Left kidney (tissue), 8 donors: ENCODE measurements at places on chromosomes 16 and 17. TPM values are rescaled to one million over a fixed set of nuclear protein-coding genes. Genes with fewer than 3 reads are reported as not detected.

The TNS4 gene
- 0.10 TPM for polyA plus RNA-seq

The CEP112 gene
- 16.5 TPM for polyA plus RNA-seq

The P2RX1 gene
- polyA plus RNA-seq, result 0.67 TPM

GRCh38 chr17:68981288-68981687 is 26.1 kb upstream of the ABCA8 start:
- DNase-seq, result peak; percentile 66

DNA sequence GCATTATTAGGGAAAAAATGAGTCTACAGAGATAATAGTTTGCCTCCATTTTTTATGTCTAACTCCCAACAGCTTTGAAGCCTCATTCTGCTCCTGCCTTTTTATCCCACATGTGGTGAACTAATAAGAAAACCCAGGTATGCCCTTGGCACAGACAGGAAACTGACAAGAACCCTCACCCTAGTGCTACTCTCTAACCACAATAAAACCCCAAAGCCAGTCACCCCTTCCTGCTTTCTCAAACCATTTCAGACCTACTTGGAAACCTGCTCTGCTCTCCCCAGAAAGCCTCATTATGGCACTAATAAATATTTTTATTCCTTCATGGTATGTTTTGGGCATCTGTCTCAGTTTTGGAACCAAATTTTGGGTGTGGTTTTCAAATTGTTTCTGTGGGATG is 3.9 kb upstream of the MARVELD3 start:
- no peak for DNase-seq

GRCh38 chr17:45160447-45161287 is 1.0 kb upstream of the HEXIM2 start:
- DNase-seq, result peak; percentile 86

GRCh38 chr16:81875461-81875860 is 96.4 kb downstream of the PLCG2 start:
- no peak for DNase-seq

DNA sequence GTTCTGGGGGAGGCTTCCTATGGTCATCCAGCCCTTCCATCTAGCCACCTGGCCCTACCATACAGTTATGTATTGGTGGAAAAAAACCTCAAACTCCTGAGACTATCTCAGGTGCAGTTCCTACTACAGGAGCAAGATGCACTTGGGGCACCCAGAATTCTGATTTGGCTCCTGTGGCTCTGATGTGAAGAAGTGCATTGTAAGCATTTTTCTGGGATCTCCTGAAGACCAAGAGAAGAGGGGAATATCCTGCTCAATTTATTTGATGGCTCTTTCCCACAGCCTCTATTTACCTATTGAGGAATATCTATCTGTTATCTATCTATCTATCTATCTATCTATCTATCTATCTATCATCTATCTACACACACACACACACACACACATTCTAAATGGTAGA is 1981.5 kb downstream of the TP53TG3F start:
- DNase-seq, result no peak

GRCh38 chr17:73255671-73256181 is 6.0 kb downstream of the CPSF4L start:
- no peak for DNase-seq

GRCh38 chr17:80961541-80962330 is 29.9 kb upstream of the CHMP6 start:
- no peak for DNase-seq

GRCh38 chr17:2975469-2975958 is 87.9 kb downstream of the OR1D5 start:
- DNase-seq, result no peak

The KRTAP2-2 gene
- polyA plus RNA-seq, result not detected

The BAIAP2 gene
- polyA plus RNA-seq, result 37.2 TPM

DNA sequence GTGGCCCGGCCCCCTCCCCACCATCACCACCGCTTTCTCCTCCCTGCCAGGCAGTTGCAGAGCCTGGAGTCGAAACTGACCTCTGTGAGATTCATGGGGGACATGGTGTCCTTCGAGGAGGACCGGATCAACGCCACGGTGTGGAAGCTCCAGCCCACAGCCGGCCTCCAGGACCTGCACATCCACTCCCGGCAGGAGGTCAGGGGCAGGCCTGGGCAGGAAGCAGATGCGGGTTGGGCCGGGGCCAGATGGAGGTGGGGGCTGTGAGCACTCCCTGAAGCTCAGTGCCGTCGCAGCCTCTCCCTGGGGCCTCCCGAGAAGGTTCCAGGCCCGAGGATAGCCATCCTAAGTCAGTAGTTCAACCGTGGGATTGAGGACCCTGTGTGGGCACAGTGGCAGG is 14.2 kb upstream of the ADGRG3 start:
- DNase-seq, result no peak

- DNase-seq, result no peak
Measured at GRCh38 chr16:77062878-77063675, 127.9 kb upstream of the MON1B start.

DNA sequence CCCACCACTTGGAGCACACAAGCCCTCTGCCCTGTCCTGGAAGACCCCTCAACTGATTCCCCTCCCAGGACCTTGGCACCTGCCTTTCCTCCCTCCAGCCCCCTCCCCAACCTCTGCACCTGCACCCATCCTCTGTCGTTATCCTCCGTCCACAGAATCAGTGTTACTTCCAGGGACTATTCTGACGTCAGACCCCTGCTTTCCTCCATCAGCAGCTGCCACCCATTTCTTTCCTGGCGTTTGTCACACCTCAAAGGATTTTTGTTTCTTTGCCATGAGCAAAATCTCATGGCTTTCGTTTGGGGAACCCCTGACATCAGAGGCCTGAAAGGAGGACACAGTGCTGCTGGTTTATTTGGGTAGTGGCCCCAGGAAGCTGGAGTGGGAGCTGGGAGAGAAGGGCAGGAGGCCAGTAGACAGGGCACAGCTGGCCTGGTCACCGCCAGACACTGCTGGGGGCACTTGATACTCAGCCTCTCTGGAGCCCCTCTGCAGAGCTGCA is 68.4 kb downstream of the SOCS1 start:
- no peak for DNase-seq

The CACNA1G gene
- 7.9 TPM for polyA plus RNA-seq

The CACNG3 gene
- polyA plus RNA-seq, result not detected

DNA sequence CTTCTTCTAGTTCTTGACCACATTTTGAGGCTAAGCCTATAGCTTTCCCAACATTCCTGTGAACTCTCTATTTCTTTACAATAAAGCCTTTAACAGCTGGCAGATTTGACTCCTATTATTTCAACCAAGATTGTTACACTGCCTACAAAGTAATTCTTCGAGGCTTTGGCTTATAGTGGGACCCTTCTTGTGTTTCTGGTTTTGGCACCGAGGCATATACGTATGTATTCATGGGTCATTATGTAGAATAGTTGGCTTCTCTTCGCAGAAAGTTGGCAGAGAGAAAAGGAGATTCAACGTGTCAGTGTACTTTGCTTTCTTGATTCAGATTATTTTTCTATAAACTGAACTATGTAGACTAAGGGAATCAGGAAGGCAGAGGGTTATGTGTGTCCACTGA is 102.2 kb downstream of the ABCA8 start:
- no peak for DNase-seq

- DNase-seq, result no peak
Measured at GRCh38 chr16:78478267-78478861, 378.9 kb downstream of the WWOX start.

GRCh38 chr16:9798474-9798873 is 383.8 kb downstream of the GRIN2A start:
- no peak for DNase-seq

GRCh38 chr17:70370816-70371215 is 201.5 kb downstream of the KCNJ2 start:
- no peak for DNase-seq

DNA sequence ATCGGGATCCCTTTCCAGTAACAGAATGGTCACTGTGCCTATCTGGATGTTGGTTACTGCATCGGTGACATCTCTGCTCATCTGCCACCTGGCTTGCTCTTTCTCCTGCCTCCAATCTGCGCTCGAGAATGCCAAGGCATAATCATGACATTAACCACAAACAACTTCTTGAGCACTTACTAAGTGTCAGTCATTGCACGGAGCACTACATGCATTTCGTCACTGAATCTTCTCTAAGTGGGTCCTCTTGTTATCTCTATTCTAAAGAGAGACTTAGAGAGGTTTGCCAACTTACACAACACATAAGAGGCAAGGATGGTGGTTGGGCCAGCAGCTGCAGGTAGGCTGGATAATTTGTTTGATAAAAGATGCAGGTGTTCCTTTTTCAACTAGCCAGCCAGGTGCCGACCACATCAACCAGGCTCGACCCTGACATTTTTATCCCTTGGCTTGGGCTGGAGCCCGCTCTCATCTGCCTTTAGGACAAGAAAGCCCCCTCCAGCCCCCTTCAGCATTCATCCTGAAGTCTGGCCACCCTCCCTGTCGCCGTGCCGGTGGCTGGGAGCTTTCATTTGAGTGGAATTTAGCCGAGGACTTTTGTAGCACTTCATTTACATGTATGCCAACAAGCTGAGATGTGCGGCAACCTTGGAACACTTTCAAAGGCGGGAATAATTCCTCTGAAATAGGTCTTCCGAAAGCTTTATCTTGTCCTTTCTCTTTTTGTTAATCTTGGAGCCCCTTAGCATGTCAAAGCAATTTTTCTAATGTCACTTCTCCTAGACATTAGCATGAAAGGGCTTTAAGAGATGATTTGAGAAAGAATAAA is 89.3 kb upstream of the NKD1 start:
- no peak for DNase-seq

- DNase-seq, result no peak
Measured at GRCh38 chr17:33603789-33604188, 310.7 kb upstream of the ASIC2 start.

DNA sequence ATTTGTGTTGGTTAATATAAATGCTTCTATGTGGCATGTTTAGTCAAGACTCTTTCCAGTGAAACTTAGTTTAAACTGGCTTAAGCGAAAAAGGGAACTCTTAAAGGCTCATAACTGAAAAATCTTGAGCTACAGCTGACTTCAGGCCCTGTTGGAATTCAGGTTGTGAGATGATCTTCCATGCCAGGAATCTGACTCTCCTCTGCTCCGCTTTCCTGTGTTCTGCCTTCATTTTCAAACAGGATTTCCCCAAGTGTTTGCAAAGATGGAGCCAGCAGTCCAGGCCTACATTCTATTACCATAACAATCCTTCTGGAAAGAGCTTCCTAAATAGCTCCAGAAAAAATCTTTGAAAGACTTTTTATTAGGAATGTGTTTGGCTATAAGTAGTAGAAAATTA is 134.9 kb downstream of the NLK start:
- DNase-seq, result no peak

DNA sequence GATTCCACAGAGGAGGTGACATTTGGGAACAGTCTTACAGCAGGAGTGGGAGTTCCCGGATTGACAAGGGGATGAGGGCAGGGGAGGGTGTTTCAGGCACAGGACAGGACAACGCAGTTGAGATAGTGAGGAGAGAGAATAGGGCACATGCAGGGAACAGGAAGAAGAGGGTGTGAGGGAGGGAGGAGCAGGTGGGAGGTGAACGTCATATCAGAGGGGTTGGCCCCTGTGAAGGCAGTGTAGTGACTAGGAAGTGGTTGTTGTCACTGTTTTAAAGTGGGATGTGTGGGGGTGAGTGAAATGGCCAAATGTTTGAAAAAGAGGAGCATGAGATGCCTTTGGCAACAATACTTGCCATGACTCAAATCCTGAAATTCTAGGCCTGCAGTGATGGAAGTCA is 12.2 kb downstream of the PRKCB start:
- no peak for DNase-seq

The CES3 gene
- polyA plus RNA-seq, result 4.1 TPM

- no peak for DNase-seq
Measured at GRCh38 chr17:59487161-59487873, 78.1 kb upstream of the DHX40 start.

DNA sequence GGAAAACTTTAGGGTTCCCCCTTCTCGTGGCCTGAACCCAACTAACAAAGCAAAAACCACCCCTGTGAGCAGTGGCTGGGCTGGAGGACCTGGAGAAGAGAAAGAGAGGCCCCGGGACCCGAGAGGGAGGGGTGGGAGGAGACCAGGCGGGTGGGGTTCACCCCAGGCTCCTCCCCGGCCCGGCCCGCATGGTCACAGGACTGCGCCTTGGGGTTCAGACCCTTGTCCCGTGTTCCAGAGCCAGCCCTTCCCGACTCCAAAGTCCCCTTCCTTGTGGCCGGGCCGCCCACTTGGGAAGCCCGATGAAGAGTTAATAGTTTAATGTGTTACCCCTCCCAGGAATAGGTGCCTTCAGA is 852 bp downstream of the MARVELD3 start:
- DNase-seq, result no peak

DNA sequence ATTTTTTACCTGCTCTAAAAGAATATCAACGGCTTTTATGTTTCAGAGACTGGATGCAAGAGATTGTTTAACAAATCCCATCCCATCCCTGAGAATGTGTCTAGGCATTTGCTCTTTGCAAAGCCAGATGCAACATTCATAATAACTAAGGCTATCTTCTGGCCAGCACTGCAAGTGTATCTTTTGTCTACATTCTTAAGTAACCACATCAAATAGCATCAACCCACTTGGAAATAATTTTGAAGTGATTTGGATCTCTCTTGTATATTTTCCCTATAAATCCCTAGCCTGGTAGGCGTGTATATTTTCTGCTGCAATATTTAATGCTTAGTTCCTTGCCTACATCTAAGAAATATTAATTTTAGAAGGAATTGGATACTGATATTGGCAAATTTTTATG is 64.3 kb downstream of the PIGL start:
- DNase-seq, result no peak

- DNase-seq, result no peak
Measured at GRCh38 chr17:27973258-27974044, 69.0 kb upstream of the NLK start.

- DNase-seq, result no peak
Measured at GRCh38 chr16:4015275-4016004, 100.8 kb downstream of the ADCY9 start.
